DMS79 (cell line): ENCODE measurements at places on chromosomes 6 and 20.
A peak's percentile ranks its signal among the peaks of the same experiment; 100 is the strongest.

- no peak for DNase-seq
Measured at GRCh38 chr20:50794181-50794845, 548 bp upstream of the BCAS4 start.

- DNase-seq: no peak
Measured at GRCh38 chr6:103522045-103522444, 1337.7 kb downstream of the HACE1 start.

DNA sequence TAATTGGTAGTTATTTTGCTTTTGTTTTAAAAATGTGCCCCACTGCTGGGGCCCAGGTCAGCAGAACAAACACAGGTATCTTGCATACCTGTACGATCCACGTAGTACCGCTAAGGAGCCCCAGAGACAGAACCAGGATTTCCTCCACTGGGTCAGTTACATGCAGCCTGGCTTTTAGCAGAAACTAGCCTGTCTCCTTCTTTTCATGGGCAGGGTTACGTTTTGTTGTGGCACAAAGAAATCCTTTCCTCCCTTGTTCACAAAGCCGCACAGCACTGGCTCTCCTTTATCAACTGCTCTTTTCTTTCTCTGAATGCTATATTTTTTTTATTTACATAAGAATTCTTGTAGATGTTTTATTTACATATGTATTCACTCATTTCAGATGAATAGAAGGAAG, 190.3 kb upstream of the POU3F2 start:
- DNase-seq: no peak

- no peak for DNase-seq
Measured at GRCh38 chr6:117329926-117330325, 64.6 kb downstream of the VGLL2 start.

- no peak for DNase-seq
Measured at GRCh38 chr20:25355011-25355595, 35.5 kb downstream of the ABHD12 start.

DNA sequence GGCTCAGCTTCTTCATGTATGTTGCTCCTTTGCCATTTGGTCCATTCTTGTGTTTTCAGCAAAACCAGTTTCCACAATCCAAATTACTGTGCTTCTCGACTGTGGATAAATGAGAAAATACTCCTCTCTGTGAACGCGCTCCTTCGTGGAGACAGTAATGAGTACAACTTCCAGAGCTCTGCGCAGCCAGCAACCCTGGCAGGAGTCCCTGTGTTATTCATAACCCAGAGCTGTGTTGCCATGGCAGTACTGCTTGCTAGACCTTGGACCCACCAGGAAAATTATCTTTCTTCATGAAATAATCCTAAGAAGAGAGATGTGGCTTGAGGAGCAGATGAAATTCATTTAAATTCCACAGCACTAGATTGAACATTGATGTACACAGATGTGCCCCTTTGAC, 73.7 kb downstream of the SLC22A3 start:
- DNase-seq: no peak

DNA sequence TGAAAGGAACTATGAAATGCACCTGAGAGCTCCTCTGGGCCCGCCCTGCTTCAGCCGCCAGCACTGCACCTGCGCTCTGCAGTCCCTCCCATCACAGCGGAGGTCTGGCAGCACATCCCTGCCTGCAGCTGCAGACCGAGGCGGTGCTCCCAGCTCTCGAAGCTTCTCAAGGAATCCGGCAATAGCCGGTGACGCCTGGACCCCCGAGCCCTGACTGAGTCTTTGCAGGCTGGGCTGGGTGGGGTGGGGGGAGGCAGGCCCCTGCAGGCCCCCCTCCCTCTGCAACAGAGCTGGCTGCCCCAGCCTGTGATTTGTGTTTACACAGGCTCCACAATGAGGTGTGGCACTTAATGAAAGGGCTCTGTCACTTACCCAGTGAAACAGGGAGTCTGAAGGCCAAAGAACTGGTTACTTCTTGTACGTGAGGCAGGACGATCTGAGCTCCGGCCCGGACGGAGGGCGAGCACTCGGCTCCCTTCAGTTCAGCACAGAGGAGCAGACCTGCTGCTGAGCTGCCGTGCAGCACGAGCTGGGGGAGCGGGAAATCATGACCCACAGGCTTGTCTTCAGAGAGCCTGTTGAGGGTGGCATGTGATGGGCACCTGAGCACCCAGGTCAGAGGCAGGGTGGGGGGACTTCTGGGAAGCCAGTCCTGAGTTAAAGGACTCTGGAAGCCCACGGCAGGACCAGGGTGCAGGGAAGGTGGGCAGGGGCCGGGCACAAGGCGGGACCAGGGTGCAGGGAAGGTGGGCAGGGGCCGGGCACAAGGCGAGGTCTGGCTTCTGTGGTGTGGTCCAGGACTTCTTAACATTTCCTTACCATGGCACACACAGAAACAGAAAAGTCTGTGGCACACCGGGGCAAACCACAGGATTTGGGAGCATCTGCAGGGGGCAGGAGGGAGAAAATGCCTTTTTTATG, 192.3 kb upstream of the THBS2 start:
- DNase-seq: peak; percentile 44

DNA sequence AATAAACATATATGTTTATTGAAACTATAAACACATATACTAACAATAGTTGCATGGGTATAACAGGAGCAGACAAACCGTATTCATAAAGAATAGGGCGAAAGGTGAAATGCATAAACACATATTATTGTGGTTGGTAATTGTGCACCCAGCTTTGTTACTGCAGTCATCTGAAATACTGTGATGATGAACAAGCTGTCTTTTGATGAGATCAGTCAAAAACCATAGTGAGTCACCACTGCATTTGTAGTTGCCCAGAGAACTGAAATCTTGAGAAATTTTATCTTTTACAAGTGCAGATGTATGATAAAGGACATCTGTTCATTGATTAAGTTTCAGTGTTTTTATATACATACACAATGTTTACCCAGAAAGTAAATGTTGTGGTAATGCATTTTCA, 133.7 kb downstream of the MYO6 start:
- DNase-seq: no peak

- no peak for DNase-seq
Measured at GRCh38 chr20:16514140-16514539, 59.1 kb downstream of the KIF16B start.

- no peak for DNase-seq
Measured at GRCh38 chr20:15256676-15257568, 919.5 kb upstream of the FLRT3 start.

- DNase-seq: no peak
Measured at GRCh38 chr20:13457487-13457886, 181.2 kb downstream of the TASP1 start.

GRCh38 chr6:2839195-2839981, 2.3 kb downstream of the SERPINB1 start:
- DNase-seq: peak; percentile 5

- DNase-seq: no peak
Measured at GRCh38 chr6:146543940-146544615, 445 bp downstream of the RAB32 start.

- peak; percentile 10 for DNase-seq
Measured at GRCh38 chr20:10672624-10673127, 1.1 kb downstream of the JAG1 start.

DNA sequence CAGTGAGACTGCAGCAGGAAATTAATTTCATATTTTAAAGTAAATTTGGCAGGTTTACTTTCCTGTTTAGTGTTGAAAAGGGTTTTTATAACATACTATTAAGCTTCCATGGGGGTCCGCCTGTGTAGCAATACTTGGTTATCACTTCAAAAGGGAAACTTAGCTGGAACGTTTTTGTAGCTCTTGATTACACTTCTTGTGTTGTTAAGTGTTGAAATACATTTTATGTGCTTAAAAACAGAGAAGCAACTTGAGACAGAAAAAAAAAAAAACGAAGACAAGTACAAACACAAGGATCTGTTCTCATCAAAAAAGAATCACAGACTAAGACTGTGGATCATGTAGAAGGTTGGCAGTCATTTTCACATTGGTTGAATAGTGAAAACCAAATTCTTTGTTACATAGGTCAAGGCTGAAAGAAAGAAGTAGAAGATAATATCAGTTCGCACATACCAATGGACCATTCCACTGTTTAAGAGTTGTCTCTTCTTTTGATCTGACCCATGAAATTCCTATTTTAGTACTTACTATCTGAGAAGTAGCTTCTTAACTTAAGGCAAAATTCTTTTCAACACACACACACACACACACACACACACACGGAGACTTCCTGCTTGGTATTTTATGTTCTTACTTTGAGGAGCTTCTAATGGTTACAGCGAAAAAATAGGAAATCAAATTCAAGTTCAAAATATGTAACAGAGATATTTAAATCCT, 113.9 kb upstream of the SLC35B3 start:
- no peak for DNase-seq

- DNase-seq: no peak
Measured at GRCh38 chr6:151690768-151691562, 116.5 kb upstream of the ESR1 start.

DNA sequence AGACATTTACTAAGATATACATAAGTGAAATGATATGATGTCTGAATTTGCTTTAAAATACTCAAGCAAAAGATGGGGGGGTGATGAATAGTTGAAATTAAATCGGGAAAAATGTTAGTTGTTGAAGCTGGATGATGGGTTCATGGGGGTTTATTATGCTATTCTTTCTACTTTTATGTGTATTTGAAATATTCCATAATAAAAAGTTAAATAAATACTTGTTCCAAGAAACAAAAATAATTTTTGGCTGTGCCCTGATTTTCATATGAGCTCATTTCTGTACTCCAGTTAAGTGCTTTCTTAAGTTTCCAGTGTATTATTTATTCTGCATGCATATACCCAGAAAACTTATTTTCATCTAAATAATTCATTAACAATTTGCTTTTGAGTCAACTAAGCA, 138.6 kb downstream of the AIG1 start:
- no peak for DNase-seq

- no peak for DNase-seq
Measured at GRCh38 chr6:14711056-14711703, 534.7 kb upstream of the JARID2 start.

- DNase-seq: no peak
Measured at GRCh38 chr20:53423587-53424146, 170.0 kb downstream of the ZNF217 start.

DNA sequence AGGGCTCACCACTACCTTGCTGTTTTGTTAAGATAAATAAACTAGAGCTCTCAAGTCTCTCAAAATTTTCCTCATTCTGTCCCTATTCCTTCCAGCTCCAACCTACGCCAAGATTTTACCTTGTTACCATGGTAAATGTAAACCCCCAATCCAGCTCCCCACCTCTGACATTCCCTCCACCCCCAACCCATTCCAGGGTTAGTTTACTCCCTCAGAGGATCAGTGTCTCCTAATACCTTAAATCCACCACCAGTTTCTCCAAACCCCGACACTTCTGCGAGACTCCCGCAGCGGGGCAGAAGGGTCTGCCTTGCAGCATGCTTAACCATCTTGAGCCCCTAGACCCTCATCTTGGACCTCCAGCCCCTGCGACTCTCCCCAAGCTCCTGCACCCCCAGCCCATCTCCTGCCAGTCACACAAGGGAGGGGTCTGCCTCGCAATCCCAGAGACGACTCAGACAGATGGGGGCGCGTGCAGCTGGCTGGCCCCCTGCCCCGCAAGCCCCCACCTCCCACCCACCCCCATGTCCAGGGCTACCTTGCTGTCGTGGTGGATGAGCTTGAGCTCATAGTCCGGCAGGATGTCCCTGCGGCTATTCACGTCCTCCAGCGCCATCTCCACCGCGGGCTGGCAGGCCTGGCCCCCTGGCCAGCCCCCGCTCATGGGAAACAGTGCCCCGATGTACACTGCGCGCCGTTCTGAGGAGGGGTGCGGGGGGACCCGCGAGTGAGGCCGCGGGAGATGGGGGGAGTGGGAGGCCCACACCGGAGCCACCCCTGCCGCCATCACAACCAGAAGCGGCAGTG, 5.8 kb downstream of the GABBR1 start:
- DNase-seq: no peak

DNA sequence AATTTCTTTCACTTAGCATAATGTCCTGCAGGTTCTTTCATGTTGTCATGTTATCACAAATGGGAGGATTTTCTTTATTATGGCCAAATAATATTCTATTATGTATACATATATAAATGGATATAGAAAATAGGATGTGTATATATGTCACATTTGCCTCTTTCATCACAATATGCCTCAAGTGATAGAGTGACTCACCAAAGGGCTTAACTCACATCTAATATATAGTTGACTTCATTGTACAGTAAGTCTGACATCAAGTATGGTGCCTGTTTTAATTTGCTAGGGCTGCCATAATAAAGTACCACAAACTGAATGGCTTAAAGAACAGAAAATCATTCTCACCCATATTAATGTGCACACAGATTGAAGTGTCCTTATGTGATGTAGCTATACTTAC, 436.1 kb upstream of the FLRT3 start:
- no peak for DNase-seq

DNA sequence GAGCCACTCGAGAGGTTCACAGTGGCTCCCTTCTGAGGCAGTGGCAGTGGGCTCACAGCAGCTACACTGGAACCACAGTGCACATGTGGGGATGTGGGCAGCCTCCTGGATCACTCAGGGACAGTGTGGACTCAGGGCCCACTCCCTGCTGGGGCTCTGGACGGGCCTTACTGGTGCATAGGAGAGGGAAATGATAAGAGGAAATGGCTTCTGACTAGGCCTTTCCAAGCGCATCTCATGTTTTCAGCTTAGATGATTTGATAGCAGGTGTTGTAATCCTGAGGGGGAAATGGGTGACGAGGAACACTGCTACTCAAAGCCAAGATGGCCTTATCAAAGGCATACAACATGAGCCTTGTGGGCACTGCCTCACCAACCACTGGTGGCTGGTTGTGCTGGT, 44.0 kb downstream of the PANK2 start:
- no peak for DNase-seq

GRCh38 chr6:164114651-164115050, 700.1 kb downstream of the QKI start:
- no peak for DNase-seq

- no peak for DNase-seq
Measured at GRCh38 chr6:108242721-108243120, 18.1 kb downstream of the SNX3 start.

DNA sequence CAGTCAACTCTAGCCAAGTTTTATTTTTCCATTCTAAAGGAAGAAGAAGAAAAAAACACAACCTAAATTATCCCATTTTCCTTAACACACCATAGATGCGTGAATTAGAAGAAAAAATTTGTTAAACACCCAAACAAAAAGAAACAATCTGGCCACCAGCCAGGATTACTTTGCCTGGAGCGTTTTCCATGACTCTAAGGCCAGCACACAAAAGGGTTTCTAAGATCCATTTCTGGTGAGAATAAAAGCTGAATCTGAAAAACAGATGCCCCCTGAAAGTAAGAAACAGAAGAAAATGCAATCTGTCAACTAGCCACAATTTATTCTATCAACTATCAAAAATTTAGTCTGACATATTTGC, 267.2 kb upstream of the SULF2 start:
- peak; percentile 47 for DNase-seq
